ENCODE measurements at places on chromosomes 12 and 14.
A peak's percentile ranks its signal among the peaks of the same experiment; 100 is the strongest.

GRCh38 chr14:82805892-82806825 is 1272.5 kb upstream of the SEL1L start:
- DNase-seq = no peak

DNA sequence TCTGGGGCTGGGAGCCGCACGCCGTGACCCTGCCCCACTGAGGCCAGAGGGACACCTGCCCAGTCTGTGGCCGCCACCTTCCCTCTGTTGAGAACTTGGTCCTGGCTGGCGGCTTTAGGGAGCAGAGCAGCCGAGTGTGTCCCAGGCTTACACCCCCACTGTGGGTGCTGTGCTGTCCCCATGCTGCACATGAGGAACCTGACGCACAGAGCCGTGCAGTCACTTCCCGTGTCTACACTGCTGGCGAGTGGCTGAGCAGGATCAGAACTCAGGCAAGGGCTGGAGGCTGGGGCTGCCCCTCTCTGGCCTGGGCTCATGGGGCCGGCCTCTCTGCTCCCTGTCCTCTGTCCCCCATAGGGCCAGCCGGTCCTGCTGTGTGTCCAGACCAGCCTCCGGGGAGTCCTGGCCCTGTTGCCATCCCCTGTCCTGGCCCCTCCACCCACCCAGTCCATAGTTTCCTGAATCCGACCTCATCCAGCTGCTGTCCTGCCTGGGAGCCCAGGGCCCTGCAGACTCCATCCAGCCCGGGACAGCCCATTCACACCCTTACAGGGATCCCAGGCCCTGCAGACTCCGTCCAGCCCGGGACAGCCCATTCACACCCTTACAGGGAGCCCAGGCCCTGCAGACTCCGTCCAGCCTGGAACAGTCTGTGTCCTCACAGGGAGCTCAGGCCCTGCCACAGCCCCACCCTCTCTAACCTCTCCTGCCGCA is 10.3 kb downstream of the FBRSL1 start:
- DNase-seq = no peak

- no peak for DNase-seq
These were observed 10.1 kb upstream of the ALDH2 start for GRCh38 chr12:111756681-111757080.

GRCh38 chr12:58919231-58920101 is 838 bp downstream of the LRIG3 start:
- DNase-seq = no peak

DNA sequence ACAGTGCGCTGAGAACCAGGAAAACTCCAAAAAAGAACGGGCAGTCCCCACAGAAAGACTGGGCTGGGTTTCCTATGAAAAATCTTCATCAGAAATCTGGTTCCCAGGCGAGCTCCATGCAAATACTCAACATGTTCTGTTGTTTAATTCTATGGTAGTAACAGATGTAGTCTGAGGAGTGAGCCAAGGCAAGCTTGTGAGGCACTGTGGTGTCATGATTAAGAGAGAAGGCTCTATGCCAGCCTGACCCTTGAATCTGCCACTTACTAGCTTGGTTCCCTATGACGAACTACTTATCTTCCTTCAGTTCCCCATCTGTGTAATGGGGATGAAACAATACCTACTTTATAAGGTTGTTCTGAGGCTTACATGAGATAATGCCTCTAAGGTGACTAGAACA is 10.7 kb downstream of the POMT2 start:
- no peak for DNase-seq

- no peak for DNase-seq
These were observed 35.0 kb upstream of the MDM1 start for GRCh38 chr12:68367116-68367515.

GRCh38 chr14:69313176-69313575 is 53.2 kb downstream of the GALNT16 start:
- DNase-seq = no peak

DNA sequence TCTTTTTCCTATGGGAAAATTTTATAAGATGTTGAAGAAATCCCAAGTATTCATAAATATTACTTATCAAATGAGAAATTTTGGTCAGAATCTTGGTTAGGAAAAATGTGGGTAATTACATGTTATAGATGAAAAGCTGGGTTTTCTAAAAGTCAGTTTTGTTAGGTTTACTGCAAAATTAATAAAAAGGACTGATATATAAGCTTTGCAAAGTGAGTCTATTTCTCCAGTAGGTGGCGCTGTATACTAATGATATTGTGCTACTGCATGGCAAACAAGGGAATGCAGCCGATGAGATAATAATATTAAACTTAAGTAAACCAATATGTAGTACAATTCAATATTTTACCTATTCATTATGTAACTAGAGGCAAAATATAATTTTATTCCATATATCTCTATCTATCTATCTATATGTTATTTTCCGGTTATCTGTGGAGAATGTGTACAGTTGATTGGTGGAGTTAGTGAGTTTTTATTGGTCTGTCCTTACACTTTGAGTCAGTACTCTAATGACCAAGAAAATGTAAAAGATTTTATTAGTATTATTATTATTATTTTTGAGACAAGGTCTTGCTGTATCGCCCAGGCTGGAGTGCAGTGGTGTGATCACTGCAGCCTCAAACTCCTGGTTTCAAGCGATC is 32.9 kb downstream of the MIPOL1 start:
- no peak for DNase-seq

DNA sequence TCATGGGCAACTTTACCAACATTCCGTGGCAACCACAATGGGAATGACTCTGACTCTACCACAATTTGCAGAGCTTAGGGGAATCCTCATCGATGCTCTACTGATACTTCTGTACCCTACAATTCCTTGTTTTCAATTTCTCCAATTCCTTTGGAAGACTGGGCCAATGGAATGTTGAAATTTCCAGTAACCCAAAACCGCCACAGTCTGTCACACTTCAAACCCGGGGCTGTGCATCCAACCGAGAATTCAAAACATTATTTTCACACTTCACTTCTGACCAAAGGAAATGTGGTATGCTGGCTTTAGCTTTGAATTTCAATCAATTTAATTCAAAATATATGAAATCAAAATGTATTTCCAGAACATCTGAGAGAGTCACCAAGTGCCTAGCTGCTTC is 951.4 kb downstream of the VRK1 start:
- no peak for DNase-seq

DNA sequence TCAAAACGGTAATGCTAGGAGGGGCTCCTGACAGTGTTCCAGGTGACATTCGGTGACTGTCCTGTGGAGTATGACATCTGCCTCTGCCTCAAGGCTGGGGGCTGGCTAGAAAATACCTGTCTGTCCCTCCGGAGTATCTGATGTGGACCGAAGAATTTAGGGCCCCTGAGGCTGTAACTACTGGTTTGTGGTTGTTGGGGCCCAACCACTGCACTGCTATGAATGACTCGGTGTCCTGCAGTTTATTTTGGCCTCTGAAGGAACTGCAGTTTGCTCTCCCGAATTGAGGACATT is 198.9 kb upstream of the CAND1 start:
- no peak for DNase-seq

DNA sequence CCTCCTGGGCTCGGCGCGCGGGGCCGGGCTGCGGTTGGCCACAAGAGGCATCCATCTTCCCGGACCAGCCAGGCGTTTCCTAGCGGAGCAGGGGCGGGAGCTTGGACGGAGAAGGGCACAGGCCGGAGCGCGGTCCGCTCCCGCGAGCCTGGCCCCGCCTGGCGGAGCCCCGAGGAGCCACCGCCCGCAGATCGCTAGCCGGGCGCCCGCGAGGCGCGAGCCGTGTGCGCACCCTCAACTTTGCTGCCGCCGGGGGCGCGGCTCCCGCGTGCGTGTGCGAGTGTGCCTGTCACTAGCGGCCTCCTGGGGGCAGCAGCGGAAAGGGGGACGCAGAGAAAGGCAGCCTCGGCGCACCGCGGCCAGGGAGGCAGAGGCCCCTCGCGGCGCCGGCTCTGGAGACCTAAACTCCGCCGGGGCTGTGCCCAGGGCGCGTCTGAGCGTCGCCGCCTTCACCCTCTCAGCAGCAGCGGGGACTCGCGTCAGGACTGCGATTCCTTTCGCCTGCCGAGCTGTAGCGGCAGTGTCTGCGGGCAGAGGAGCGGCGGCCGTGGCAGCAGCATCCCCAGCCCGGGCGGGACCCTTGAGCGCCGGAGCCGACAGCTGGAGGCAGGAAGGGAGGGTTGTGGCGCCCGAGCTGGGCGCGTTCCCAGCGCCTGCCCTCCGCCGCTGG is 644 bp upstream of the SRGAP1 start:
- peak; percentile 76 for DNase-seq

- DNase-seq = no peak
These were observed 980 bp upstream of the RNASE8 start for GRCh38 chr14:21056520-21057163.

DNA sequence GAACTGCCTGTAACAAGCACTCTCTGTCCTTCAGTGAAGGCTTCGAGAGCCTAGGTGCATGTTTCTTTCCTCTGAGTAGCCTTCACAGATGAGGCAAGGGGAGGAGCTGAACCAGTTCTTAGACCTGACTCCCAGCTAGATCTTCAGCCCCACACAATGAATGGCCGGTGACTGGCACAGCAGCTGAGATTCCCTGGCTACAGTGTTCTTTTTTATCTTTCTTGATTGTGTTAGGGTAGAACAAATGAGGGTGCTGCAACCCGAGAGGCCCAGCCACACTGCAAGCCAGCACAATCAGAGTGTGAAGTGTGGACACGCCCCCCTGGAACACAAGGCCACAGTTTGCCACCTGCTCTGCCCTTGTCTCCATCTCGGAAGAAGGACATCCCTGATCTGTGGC is 19.1 kb upstream of the COL2A1 start:
- no peak for DNase-seq

GRCh38 chr12:124855275-124855957 is 8.2 kb downstream of the SCARB1 start:
- no peak for DNase-seq
